ENCODE measurements at places on chromosomes 13 and 19.

- DNase-seq = no peak
Observed at GRCh38 chr19:335072-335471, 9.5 kb downstream of the MIER2 start.

- no peak for DNase-seq
Observed at GRCh38 chr19:18271433-18271841, 2.8 kb downstream of the IQCN start.

GRCh38 chr19:402786-403185, 6.2 kb downstream of the C2CD4C start:
- no peak for DNase-seq

DNA sequence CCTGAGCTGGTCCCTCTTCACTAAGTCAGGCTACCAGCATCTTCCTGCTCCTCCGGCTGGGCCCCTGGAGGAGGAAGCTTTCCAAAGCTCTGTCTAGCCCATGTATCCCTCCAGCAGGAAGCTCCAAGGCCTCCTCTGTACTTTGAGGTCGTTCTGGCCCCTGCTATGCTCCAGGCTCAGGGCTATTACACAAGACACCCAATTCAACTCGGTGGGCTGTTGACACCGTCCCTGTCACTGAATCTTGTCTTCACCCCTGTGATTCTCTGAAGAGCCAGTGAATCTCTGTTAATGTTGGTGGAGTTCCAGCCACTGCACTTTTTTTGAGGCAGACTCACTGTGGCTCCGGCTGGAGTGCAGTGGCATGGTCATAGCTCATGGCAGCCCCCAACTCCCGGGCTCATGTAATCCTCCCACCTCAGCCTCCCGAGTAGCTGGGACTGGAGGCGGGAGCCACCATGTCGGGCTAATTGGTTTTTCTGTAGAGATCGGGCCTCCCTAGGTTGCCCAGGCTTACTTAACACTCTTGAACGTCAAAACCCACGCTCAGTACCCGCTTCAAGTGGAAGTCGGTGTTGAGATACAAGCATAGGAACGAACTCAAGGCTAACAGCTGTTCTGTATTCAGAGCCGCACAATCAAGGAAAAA, 512 bp upstream of the REX1BD start:
- no peak for DNase-seq

DNA sequence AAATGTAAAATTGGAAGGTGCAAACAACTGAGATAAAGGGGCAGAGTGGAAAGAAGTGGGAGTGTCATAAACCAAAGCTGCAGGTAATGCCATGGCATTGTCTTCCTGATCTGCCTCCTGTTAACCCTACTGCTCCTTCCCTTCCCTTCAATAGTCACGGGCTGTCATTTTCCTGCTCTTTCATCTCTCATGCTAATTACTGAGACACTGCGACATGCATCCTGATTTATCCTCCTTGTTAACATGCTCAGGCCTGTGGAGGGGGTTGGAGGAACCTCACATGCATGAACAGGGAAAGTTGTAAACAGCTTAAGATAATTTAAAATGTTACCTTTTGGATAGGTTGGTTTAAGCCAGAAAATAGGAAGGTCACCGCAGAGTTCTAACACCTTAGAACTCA, 27.2 kb downstream of the CNMD start:
- no peak for DNase-seq

DNA sequence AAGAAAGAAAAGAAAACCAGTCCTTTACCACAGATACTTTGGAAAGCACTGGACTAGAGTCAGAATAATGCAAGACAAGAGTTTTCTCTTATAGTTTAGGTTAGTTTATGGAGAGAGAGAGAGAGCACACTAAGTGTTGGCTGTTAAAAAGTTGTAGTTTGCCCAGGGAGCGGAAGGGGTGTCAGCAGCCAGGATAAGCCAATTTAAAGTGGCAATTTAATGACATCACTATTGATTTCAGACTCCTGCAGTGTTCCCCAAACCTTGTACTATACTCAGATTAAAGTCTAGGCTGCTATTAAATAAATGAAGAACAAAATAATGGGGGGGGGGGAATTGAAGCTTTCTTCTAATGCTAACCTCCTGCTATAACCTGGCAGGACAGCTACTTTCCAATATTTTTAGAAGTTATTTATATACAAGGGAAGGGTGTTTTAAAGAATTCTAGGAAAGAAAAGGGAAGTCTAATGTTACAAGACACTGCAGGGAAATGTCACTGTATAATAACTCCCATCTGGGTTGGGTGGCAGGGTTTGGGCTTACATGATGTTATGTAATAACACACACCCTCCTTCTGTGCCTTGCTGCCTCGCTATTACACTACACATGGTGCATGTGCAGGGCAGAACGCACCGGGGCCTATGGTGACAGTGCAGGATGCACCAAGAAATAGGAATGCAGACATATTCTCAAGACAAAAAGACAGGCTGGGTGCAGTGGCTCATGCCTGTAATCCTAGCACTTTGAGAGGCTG, 19.9 kb downstream of the TPT1 start:
- DNase-seq = no peak

GRCh38 chr13:36163809-36164308, 32.7 kb upstream of the DCLK1 start:
- no peak for DNase-seq

GRCh38 chr13:66996503-66996902, 233.6 kb downstream of the PCDH9 start:
- no peak for DNase-seq
